ENCODE measurements at places on chromosomes 6 and 20. TPM values are rescaled to one million over a fixed set of nuclear protein-coding genes. Genes with fewer than 3 reads are reported as not detected.

DNA sequence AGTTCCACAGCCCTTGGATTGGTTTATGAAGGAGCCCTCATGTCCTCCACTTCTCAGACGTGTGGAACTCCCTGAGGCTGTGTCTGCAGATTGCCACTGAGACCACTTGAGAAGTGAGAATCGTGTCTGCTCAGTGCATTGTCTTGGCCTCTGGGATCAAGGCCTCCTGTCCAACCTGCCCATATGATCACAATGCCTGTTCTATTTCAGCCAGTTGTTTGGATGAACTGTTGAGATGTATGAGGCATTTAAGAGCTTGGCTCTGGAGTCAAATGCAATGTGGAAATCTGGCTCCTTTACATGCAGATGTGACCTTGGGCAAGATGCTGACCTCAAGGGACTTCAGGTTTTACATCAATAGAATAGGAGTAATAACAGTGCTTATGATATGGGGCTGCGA is 125.9 kb downstream of the SLC24A3 start:
- no peak for DNase-seq

- no peak for DNase-seq
Measured at GRCh38 chr20:3621111-3621510, 42.1 kb downstream of the GFRA4 start.

The KCNK17 gene
- total RNA-seq = not detected

The SLC22A16 gene
- total RNA-seq = not detected

GRCh38 chr6:95321126-95321525 is 256.2 kb upstream of the MANEA start:
- DNase-seq = no peak

GRCh38 chr6:8337147-8337546 is 98.2 kb downstream of the SLC35B3 start:
- DNase-seq = no peak

The ZSCAN23 gene
- total RNA-seq = 1.1 TPM

The TSPO2 gene
- total RNA-seq = not detected

- no peak for DNase-seq
Measured at GRCh38 chr6:37668251-37668650, 29.4 kb downstream of the MDGA1 start.
